ENCODE measurements at places on chromosomes 12 and 14.
A peak's percentile ranks its signal among the peaks of the same experiment; 100 is the strongest.

DNA sequence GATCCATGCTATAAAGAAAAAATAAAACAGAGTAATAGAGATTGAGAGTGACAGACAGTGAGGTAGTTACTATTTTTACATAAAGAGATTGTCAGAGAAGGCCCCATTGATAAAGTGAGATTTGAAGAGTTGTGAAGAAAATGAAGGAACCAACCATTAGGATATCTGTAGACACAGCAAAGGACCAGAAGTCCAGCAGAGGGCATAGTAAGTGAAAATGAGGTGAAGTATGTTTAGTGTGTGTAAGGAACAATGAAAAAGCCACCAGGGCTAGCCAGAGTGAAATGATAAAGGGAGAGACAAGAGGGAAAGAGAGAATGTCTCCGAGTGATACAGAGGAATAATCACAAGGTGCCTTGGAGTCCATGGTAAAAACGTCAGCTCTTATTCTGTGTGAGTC lies 411.0 kb downstream of the NELL2 start:
- no peak for DNase-seq

DNA sequence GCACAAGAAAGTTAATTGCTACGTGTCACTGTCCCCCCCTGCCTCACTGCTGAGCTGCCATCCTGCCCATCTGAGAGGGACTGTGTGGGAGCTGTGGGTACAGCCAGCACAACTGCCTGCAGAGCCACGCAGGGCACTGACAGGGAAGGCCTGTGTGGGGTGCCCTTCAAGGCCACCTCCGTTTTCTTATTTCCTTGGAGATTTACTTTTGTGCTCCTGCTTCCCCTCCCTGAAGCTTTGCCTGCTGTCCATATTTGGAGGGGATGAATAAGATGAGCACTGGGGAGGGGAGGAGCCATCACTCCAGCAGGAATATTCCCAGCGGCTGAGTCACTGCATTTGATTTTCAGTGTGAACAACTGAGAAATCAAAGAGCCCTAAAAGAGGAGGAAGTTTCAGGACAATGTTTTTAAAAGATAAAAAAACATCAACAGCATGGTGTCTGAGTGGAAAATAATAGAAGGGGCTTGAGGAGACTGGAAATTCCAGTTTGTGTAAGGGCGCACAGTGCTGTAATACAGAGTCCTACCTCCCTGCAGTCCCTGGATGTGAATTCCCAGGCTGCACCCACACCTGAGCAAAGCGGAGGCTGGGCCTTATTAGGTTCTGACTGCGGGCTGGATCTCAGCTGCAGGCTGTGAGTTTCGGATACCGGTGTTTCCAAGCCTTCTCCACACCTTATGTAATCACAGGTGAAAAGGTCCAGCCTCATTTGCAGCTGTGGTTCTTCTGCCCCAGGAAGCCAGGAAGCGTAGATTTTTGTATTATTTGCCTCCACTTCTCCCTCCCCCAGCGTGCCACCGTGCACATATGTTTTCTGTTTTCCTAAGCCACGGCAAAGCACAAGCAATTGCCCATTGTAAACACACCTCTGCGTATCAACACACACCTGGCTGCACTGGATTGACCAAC lies 192.6 kb upstream of the BCL2L14 start:
- DNase-seq = peak; percentile 72

GRCh38 chr14:99718811-99719192 lies 34.7 kb downstream of the CYP46A1 start:
- no peak for DNase-seq

DNA sequence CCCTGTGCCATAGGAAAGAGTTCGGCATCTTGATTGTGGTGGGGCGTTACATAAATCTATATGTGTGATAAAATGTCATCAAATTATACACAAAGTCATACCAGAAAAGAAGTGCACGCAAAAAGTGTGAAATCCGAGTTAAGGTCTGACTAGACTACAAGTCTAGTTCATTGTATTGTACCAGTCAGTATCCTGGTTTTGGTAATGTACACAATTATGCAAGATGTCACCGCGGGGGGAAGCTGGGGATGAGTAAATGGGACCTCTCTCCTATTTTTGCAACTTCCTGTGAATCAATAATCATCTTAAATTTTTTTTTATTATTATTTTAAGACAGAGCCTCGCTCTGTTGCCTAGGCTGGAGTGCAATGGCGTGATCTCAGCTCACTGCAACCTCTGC lies 43.2 kb upstream of the BCL11B start:
- no peak for DNase-seq

DNA sequence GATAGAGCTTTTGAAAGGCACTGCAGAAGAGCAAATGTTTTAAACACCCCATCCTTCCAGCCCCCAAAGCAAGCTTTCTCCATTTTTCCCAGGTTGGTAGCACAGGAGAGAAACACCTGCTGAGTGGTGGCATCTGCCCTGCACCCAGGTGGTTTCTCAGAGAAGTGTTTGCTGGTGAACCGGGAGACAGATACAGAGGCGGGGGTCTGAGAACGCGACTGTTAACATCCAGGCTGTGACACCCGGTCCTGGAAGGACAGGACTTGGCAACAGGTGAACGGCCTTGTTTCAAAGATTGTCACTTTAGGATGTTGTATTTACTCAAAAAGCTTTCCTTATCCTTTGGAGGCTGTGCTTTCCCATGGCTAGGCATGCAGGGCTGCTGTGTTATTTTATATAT lies 18.5 kb downstream of the MMAB start:
- DNase-seq = no peak

DNA sequence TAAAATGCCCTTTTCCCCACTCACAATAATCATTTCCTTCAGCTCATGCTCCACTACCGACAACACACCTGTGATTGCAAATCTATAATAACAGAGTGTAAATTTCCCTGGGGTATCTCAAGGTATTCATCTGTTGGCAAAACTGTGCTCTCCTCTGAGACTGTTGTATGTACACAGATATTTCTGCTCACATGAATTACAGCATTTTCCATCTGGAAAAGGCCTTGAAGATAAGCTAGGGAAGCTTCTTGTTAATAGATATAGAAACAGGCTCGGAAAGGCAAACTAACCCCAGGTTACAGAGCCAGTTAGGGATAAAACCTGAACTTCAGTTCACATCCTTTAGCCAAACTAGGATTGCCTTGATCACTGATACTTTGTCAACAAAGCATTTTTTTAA lies 210.4 kb upstream of the KRR1 start:
- no peak for DNase-seq

DNA sequence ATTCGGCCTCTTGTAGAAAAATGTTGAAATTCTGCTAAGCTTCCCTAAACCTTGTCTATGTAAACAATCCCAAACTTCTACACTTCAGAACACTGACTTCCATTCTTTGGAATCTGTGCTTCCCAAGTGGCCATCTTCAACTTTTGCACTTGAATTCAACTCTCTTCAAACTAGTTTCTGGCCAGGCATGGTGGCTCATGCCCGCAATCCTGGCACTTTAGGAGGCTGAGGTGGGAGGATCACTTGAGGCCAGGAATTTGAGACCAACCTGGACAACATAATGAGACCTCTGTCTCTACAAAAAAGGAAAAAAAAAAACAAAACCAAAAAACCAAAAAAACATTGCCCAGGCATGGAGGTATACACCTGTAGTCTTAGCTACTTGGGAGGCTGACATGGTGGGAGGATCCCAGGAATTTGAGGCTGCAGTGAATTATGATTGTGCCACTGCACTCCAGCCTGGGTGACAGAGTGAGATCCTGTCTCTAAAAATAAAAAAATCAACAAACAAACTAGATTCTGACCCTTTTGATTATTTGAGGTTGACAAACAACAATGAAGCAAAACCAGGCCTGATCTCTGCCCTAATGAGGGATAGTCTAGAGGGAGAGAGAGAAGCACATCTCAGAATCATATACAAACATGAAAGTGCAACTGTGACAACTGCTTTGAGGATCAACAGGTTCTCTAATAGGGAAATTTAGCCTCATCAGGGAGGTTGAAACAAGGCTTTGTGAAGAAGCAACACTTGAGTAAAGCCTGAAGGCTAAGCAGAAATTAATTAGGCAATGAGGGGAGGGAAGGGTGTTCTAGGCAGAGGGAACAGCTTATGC lies 11.6 kb upstream of the C12orf75 start:
- no peak for DNase-seq

DNA sequence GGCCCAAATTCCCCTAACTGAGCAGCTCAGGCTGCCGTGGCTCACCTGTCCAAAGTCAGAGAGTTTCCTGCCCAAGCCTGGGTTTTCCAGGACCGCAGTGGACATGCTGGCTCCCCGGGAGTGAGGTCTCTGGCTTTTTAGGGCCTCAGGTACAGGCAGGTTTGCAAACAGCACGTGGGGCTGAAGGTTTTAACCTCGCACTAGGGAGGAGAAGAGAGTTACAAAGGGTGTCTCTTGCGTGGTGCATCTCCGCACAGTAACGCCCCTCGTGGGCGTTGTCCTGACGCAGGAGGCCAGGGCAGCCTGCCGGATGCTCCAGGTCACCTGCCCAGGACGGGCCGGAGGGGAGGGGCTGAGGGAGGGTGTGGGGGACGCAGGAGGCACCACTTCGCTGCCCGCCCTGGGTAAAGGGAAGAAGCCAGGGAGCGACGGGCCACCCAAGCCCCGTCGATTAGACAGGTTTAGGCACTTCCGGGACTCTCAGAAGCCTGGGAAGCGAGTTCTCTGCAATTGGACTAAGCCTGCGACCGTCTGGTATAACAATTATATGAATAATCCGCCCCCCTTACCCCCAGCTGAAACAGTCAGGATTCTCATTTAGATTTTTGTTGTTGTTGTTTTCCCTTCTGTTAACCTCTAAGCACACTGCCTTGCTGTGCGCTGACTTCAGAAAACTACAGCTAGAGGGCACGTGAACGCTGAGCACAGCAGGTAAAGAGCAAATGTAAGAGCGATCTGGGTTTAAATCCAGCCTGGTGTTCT lies at the start of gene PAH:
Gene PAH (minus strand): TSS at position 219 of the 762 bp plus-strand sequence. CDS start 114 bp downstream, at position 105.
- no peak for DNase-seq

DNA sequence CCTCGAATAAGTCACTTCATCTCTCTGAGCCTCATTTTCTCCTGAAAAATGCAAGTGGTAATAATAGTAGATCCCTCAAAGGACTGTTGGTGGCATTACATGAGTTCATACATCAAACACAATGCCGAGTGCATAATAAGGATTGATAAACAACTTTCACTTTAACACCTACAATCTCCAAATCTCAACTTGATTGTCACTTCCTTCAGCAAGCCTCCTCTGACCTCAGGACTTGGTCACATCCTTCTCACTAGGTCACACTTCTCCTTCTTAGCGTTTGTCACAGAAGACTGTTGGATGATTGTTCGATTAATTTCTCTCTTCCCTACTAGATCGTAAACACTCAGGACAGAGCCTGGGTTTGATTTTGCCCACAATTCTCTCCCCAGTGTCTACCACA lies 7.9 kb upstream of the PRKAB1 start:
- DNase-seq = no peak

DNA sequence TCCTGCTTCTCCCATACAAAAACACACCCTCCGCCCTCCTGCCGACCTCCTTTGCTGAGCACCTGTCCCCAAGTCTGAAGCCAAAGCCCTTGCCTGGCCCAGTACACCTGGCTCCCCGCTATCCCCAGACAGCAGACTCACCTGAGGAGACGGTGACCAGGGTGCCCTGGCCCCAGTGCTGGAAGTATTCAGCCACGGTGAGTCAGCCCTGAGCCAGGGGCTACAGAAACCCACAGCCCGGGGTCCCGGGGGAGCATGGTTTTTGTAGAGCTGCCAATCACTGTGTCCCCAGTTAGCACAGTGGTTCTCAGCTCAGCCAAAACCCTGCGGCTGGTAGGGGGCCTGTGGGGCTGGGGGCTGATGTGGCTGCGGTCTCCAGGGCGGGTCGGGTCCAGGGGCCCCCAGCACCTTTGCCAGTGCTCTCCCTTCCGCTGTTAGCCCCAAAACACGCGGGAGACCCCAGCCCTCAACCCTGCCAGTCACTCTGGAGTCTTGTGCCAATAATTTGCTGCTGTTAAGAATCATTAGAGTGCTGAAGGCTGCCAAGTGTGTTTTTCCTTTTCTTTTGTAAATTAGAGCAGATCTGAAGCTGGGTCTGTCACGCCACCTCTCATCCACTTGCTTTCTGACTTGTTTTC lies 339.0 kb downstream of the TMEM121 start:
- no peak for DNase-seq

- DNase-seq = no peak
Measured at GRCh38 chr12:108543652-108544051, 17.3 kb downstream of the SART3 start.

GRCh38 chr12:68805592-68806120 lies 2.3 kb upstream of the MDM2 start:
- peak; percentile 48 for DNase-seq

DNA sequence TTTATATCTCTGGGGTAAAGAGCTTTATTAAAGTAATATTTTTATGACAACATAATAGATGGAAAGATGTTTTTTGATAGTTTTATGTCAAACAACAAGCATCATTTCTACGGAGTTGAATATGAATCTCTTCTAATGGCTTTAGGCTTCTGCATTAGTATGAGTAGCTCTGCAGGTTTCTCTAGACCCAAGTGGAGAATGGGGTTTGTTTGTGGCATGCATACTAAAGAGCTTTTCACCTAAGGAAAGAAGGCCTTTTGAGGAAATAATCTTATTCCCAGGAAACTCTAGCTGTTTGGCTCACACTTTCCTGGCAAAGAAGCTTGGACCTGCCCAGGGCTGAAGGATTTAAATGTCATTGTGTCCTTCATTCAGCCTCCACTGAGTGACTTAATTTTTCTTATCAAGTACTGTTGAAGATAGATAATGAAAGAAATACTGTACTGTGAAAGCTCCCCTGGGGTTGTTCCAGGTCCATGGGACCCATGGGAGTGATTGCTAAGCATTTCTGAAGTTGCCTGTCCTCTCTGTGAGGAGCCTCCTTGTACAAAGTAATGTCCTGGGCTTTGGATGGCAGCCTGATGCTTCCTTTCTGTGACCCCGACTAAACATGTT lies 469.3 kb downstream of the LRIG3 start:
- no peak for DNase-seq

DNA sequence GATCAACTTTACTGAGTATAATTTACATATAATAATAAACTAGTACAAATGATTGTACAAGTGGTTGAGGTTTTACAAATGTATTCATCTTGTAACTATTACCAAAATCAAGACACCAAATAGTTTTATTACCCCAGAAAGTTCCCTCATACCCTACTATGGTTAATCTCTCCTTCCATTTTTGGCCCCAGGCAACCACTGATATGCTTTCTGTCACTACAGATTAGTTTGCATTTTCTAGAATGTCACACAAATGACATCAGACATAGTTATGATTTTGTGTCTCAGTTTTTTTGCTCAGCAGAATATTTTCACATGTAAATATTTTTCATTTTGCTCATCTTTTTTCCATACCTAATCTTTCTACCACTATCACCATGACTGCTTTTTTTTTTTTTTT lies 49.1 kb downstream of the TMX1 start:
- no peak for DNase-seq

- peak; percentile 58 for DNase-seq
Measured at GRCh38 chr12:104825408-104825807, 132.7 kb downstream of the SLC41A2 start.
